ENCODE measurements at places on chromosomes 12 and 14. TPM values are rescaled to one million over a fixed set of nuclear protein-coding genes. Genes with fewer than 3 reads are reported as not detected.

The DBX2 gene
- 1.6 TPM for total RNA-seq

The CARMIL3 gene
- total RNA-seq: 24.2 TPM

- no peak for DNase-seq
These were observed 927 bp upstream of the LRP6 start for GRCh38 chr12:12267742-12268200.

- DNase-seq: no peak
These were observed 41.1 kb upstream of the BCL2L14 start for GRCh38 chr12:12029653-12030052.

DNA sequence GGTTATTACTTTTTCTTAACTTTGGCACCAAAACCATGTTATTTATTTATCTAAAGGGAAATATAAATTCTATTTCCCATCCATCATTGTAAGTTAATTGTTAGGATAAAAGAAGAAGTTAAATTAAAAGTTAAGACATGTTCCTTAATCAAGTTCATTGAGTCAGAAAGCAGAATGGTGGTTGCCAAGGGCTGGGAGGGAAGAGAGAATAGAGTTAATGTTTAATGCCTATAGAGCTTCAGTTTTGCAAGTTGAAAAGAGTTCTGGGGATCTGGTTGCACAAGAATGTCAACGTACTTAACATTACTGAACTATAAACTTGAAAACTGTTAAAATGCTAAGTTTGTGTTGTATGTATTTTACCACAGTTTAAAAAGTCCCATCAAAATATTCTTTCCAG is 63.2 kb upstream of the NR2C1 start:
- DNase-seq: no peak
